ENCODE measurements at places on chromosomes 7 and 10. TPM values are rescaled to one million over a fixed set of nuclear protein-coding genes. Genes with fewer than 3 reads are reported as not detected.

DNA sequence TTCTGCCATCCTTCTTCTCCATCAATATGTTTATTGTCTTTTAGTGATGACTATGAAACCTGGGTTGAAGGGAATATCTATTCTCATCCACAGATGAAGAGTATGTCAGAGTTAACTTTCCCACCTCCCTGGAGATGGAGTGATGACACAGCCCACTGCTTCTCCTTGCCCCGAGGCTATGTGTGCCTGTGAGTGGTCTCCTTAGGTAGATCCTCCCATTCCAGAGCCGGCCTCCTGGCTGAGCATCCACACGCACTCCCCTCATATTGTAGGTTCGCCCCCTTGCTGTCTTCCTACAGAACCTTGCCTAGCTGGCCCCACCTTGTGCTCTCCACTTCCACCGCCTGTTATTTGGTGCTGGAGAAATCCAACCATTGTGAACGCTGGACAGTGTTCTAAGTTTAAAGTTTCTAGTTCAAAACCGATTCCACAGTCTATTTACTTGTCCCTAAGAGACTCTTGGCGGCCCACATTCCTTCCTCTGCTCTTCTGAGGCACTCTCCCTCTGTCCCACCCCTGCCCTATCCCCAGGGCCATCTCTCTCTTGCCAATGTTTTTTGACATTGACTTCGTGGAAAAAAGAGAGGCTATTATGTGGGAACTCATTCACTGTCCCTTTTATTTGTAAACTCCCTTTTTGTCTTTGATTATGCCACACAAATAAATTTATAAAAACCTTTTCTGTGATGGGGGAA, 168.0 kb downstream of the ZNF438 start:
- no peak for DNase-seq

DNA sequence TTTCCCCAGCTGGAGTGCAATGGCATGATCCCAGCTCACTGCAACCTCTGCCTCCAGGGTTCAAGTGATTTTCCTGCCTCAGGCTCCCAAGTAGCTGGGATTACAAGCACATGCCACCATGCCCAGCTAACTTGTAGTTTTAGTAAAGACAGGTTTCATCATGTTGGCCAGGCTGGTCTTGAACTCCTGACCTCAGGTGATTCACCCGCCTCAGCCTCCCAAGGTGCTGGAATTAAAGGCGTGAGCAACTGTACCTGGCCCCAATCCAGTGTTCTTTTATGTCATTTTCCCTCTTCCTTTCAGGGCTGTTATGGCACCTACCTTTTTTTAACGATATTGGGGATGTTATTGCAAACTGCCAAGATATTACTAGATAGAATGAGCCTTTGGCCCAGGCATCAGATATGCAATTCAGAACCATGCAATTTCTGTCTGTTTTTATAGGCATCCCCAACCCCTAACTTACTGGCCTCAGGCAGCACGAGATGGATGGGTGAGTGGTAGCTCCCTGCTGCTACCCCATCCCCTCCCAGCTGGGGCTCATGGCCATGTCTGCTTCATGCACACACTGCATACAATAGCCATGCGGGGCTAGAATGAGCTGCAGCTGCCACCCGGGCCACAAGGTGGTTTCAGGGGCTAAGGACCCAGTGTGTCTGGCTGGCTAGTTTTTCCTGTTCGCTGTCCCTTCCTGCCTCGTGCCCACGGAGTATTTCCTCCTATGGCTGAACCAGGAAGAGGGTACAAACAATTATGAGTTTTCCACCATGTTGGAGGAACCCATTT, 1080.1 kb upstream of the SORCS1 start:
- no peak for DNase-seq

DNA sequence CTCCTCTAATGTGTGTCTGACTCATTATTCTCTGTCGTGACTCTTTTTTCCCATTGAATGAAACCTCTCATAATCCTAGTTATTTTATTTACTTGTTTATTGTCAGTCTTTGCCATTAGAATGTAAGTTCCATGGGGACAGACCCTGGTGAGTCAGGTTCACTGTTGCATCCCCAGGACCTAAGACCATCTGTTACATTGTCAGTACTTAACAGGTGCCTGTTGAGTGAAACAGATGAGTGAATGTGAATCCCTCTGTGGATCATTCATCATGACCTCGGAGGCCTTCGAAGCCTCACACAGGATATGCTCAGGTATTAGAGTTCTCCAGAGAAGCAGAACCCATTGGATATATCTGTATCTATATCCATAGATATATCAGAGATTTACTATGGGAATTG, 120.1 kb downstream of the PFKFB3 start:
- no peak for DNase-seq

DNA sequence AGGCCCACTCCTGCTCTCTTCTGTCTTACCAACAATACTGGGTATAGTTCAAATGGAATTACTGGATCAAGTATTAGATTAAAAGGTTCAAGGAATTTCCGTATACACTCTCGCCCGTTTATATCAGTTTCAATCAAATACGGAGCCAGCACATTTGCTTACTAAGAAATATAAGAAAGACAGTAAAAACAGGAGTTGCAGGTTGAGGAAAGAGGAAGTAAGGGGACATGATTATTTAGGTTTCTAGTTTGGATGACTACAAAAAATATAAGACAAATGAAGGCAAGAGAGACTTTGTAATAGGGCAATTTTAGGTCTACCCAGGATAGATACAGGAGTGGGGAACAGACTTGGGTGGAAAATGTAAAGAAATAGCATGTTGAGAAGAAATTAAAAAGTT, 109.9 kb upstream of the ABI1 start:
- DNase-seq, result no peak

GRCh38 chr7:82566752-82567151, 123.2 kb upstream of the CACNA2D1 start:
- peak; percentile 14 for DNase-seq

DNA sequence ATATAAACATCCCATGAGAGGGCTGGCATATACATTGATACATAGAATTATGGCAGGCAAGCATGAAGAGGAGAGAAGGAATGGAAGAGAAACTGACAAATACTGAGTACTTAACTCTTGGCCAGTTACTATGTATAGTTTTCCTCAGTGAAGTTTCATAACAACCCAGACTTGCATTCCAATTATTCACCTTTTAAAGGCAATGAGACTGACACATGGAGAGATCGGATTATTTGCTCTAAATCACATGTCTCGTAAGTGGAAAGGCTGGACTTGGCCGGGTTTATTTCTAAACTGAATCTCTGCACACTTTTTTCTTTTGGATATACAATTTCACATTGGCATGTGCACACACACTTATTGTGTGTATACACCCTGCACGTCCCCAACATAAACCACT, 548.3 kb downstream of the PHTF2 start:
- no peak for DNase-seq

- no peak for DNase-seq
Observed at GRCh38 chr7:78020874-78021249, 222.3 kb downstream of the PHTF2 start.

DNA sequence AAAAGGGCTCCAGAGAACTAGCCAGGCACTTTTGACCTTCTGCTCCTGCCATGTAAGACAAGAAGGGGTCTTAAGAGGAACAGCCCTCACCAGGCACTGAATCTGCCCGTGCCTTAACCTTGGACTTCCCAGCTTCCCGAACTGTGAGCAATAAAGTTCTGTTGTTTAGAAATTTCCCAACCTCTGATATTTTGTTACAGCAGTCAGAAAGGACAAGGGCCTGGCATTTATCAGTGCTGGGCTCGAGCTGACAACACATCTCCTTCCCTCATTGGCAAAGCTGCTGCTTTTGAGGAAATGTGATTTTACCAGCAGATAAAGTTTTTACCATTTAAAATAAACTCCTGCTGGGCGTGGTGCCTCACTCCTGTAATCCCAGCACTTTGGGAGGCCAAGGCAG, 103.5 kb downstream of the GPR26 start:
- no peak for DNase-seq

GRCh38 chr7:37234928-37235327, 213.7 kb downstream of the ELMO1 start:
- peak; percentile 35 for DNase-seq

GRCh38 chr10:76961841-76962240, 675.8 kb downstream of the KCNMA1 start:
- no peak for DNase-seq

DNA sequence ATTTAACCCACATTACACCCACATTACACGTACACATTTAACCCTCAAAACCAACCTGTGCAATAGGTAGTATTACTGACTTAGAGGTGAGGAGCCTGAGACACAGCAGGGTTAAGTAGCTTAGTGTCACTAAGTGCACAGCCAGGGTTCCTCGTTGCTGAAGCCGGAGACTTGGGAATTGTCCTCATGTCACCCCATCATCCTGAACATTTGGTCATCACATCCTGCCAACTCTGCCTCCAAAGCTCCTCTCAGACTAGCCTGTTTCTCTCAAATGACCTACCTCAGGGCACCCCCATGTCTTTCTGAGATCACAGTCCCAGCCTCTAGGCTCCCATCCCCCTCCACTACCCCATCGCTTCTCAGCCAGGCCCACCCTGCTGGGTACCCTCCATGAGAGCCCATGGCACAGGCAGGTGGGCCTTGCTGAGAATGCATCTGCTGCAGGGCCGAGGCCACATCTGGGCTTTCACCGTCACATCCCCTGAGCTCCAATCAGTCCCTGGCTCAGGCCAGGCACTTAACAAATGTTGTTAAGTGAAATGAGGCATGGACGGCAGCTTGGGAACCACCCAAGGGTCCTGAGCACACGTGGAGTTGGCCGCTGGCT, 21.1 kb upstream of the PCBD1 start:
- DNase-seq, result no peak

- DNase-seq, result peak; percentile 65
Observed at GRCh38 chr10:118307220-118307619, 34.9 kb downstream of the FAM204A start.

GRCh38 chr7:139038691-139039090, 2.8 kb upstream of the ZC3HAV1L start:
- DNase-seq, result no peak

- DNase-seq, result no peak
Observed at GRCh38 chr7:137519947-137520346, 176.4 kb upstream of the PTN start.

- DNase-seq, result peak; percentile 44
Observed at GRCh38 chr7:75772081-75773077, at the start of gene CCL26. Gene CCL26 (minus strand): TSS chr7:75772211. CDS start chr7:75772176, 35 bp downstream.

- peak; percentile 59 for DNase-seq
Observed at GRCh38 chr10:18238870-18239485, 98.8 kb downstream of the CACNB2 start.

DNA sequence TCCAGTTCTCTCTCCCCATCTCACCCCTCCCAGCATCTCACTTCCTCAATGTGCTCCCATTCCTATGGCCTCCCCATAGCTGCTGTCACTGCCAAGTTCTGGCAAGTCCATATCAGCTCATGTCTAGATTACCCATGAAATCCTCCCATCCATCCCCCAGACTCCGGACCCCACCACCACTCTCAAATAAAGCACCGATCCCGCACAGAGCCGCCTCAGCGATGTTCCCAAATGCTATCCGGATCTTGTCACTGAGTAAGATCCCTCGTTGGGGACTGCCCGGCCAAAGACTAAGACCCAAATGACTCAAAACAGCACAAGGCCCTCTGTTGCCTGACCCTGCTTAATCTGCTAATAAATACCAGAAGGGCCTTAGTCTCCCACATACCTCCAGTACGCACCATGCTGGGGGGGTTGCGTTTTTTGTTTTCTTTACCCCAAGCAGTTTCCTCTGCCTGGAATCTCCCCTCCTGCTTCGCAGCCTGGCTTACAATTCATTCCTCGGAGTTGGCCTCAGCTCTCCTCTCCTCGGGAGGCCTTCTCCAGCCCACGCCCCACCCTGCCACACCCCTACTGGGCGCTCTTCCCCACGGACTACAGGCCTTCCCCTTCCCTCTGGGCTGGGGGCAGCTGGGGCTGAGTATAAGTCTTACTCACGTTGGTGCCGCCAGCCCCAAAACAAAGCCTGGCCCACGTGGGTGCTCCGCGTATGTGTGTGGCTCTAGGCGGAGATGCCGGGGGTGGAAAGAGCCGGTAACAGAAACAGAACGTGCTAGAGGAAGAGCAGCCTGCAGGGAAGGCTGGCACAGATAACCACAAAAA, 1.8 kb upstream of the DUSP5 start:
- no peak for DNase-seq

GRCh38 chr10:58335306-58336005, 650 bp downstream of the UBE2D1 start:
- DNase-seq, result peak; percentile 24

DNA sequence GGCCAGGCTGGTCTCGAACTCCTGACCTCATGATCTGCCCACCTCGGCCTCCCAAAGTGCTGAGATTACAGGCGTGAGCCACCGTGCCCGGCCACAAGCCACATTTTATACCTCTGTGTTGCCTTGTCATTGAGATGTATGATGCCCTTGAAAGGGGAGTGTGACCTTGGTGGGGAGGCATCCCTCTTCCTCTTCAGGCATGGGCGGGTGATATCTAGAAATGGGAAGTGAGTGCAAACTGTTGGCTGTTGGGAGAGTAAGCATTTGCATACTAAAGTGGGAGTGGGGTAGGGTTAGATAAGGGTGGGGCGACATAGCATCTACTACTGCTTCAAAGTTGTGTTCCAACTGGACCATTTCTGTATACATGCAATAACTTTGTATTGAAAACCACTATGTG, 20.1 kb downstream of the RP9 start:
- DNase-seq, result no peak

GRCh38 chr7:137687556-137688265, 159.1 kb downstream of the DGKI start:
- peak; percentile 15 for DNase-seq

DNA sequence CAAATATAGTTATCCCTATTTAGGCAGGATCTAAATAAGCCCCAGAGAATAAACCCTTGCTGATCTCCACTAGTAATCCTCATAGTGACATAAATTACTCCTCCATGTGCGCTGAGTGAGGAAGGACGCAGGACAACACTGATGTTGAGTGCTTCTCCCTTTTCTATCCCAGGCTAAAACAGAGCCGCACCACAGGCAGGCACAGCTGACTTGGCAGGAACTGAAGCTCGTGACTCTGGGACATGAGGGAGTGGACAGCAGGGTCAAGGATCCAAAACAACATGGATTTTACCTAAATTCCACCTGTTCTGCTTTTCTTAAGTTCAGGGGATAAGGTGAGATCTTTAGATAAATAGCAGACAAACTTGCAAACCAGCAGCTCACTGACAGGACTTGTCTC, 46.0 kb downstream of the VOPP1 start:
- no peak for DNase-seq

The C7orf33 gene
- polyA plus RNA-seq, result 0.41 TPM

The MET gene
- 10.1 TPM for polyA plus RNA-seq

The C10orf67 gene
- polyA plus RNA-seq, result 0.23 TPM

The NKX1-2 gene
- polyA plus RNA-seq, result 0.05 TPM

The HMX3 gene
- not detected for polyA plus RNA-seq

The CPVL gene
- 20.4 TPM for polyA plus RNA-seq

The C10orf62 gene
- polyA plus RNA-seq, result not detected

The NRCAM gene
- polyA plus RNA-seq, result 19.9 TPM

The TDRD1 gene
- 0.05 TPM for polyA plus RNA-seq

The ATOH7 gene
- 0.11 TPM for polyA plus RNA-seq

The GRB10 gene
- 10.7 TPM for polyA plus RNA-seq

The SPOCK2 gene
- 4.3 TPM for polyA plus RNA-seq

The ANXA8 gene
- not detected for polyA plus RNA-seq

Measured in muscle of leg (tissue), 16 donors.